ENCODE measurements at places on chromosomes 1 and 21.
A peak's percentile ranks its signal among the peaks of the same experiment; 100 is the strongest.

DNA sequence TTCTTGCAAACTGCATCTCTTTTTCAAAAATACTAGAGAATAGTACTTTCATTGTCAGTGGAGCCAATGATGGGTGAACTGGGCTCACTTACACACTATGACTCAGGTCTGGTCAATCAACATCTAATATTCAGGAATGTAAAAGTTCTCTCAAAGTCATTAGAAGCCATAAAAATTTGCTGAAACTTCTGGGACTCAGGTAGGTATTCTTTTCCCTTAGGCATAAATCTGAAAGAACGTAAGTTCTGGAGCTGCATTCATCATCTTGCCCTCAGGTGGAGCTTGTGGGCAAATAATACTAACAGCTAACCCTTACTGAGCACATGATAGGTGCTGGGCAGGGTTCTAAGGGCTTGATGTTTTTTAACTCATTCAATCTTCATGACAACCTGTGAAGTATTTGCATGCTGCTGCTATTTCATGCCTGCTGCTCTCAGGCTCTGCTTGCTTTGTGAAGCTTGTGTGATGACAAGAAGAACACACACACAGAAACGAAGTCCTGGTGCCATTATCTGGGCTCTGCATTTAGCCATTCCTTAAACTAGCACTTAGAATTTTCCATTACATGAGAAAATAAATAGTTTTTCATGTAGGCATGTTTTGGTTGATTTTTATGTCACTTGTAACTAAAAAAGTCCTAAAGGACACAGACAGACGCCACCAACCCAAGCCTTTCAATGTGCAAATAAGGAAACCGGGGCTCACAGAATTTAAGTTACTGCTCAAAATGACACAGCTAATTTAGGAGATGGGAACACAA lies 394.2 kb upstream of the LYPLAL1 start:
- H3K27me3 ChIP-seq: no peaks in the 10 kb centered on the region
- H3K36me3 ChIP-seq: no peaks in the 10 kb centered on the region
- DNase-seq: no peak
- no peaks in the 10 kb centered on the region for H3K4me1 ChIP-seq
- no peak overlapping the region for H3K4me3 ChIP-seq

DNA sequence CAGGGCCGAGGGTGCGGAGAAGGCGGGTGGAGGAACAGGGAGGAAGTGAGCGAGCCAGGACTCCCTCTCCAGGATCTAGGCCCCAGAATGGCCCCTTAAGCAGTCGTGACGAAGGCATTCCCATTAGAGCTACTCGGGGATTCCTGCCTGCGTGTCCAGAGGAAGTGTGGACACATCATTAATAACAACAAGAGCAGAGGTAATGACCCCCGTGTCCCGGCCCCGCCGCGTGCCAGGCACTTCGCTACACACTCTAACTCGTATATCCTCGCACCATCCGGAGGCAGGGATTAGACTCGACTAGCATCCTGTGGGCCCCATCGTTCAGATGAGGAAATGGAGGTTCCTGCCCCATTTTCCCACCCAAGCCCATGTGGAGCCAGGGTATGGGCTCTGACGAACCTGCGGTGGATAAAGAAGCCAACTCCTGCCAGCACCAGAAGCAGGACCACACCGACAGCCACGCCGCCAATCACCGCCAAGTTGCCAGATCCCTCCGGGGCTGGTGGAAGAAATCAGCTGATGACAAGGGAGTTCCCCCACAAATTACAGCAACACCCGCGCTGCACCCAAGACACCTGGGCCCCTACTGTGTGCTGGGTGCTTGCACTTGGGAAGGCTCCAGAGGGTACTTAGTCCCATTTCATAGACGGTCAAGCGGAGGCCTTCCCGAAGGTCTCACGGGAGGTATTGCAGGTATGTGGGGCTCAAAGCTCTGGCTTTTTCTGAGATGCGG lies 21.6 kb downstream of the EPHA2 start:
- DNase-seq: no peak
- H3K4me1 ChIP-seq: peaks cover 4% of the 10 kb centered on the region
- H3K36me3 ChIP-seq: peaks cover 49% of the 10 kb centered on the region
- no peak overlapping the region for H3K4me3 ChIP-seq
- no peaks in the 10 kb centered on the region for H3K27me3 ChIP-seq

DNA sequence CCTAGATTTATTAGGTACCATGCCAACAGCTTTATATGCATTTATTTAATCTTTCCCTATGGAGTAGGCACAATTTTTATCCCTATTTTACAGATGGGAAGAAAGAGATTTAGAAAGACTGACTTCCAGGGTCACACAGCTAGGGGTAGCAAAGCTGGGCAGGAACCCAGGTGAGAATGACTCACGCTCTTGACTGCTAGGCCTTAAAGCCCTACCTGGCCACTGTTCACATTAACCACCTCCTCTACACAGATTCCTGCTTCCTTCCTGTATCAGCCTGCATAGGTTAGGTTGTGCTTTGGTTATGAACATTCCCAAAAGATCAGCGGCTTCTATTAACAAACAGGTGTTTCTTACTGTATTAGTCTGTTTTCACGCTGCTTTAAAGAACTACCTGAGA lies 53.2 kb downstream of the DNAJC6 start:
- H3K4me3 ChIP-seq: no peak overlapping the region
- H3K27me3 ChIP-seq: no peaks in the 10 kb centered on the region
- H3K36me3 ChIP-seq: no peaks in the 10 kb centered on the region
- H3K27ac ChIP-seq: no peak overlapping the region
- no peaks in the 10 kb centered on the region for H3K4me1 ChIP-seq

GRCh38 chr1:64098846-64099582 lies 104.4 kb upstream of the UBE2U start:
- DNase-seq: no peak
- no peaks in the 10 kb centered on the region for H3K27me3 ChIP-seq
- no peak overlapping the region for H3K27ac ChIP-seq

DNA sequence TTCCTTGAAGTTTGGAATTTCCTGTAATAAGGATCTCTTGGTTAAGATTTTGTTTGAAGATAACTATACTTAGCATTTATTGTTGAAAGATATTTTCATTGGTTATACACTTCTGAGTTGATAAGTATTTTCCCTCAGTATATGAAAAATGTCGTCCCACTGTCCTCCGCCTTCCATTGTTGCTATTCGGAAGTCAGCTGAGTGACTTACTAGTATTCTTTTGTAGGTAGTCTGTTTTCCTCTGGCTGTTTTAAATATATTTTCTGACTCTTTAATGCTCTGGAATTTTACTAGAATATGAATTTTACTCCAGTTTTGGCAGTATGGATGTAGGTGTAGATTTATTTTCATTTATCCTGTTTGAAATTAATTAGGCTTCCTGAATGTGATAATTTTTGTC lies 498.7 kb upstream of the NFIA start:
- H3K4me3 ChIP-seq: no peak overlapping the region
- H3K36me3 ChIP-seq: no peaks in the 10 kb centered on the region
- DNase-seq: no peak
- no peaks in the 10 kb centered on the region for H3K27me3 ChIP-seq
- H3K27ac ChIP-seq: no peak overlapping the region
- H3K4me1 ChIP-seq: no peaks in the 10 kb centered on the region

GRCh38 chr1:199954699-199955098 lies 72.8 kb upstream of the NR5A2 start:
- H3K36me3 ChIP-seq: no peaks in the 10 kb centered on the region
- H3K4me1 ChIP-seq: no peaks in the 10 kb centered on the region
- H3K27ac ChIP-seq: no peak overlapping the region
- no peak overlapping the region for H3K4me3 ChIP-seq
- no peak for DNase-seq

DNA sequence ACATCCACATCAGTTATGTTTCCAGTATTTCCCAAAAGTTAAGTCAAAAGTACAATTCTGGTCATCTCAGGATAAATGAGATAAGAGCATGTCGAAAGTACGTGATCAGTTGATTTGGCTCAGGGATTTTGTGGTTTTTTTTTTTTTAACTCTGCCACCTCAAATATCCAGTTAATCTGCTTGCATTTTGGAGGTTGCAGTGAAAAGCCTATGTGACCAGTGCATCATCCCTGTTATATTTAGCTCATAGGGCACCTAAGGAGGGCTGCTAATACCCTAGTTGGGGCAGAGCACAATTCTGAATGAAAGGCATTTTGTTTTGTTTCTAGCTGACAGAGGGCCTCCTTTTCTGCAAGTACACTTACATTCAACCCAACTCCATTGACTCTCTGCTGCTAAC lies 31.7 kb upstream of the RGS16 start:
- no peak for DNase-seq
- H3K27me3 ChIP-seq: no peaks in the 10 kb centered on the region
- H3K36me3 ChIP-seq: no peaks in the 10 kb centered on the region
- H3K4me3 ChIP-seq: no peak overlapping the region
- no peak overlapping the region for H3K27ac ChIP-seq

GRCh38 chr1:59500950-59501742 lies 204.3 kb downstream of the FGGY start:
- H3K27ac ChIP-seq: no peak overlapping the region
- no peaks in the 10 kb centered on the region for H3K36me3 ChIP-seq
- no peak for DNase-seq
- H3K4me1 ChIP-seq: peaks cover 14% of the 10 kb centered on the region
- no peaks in the 10 kb centered on the region for H3K27me3 ChIP-seq
- no peak overlapping the region for H3K4me3 ChIP-seq

DNA sequence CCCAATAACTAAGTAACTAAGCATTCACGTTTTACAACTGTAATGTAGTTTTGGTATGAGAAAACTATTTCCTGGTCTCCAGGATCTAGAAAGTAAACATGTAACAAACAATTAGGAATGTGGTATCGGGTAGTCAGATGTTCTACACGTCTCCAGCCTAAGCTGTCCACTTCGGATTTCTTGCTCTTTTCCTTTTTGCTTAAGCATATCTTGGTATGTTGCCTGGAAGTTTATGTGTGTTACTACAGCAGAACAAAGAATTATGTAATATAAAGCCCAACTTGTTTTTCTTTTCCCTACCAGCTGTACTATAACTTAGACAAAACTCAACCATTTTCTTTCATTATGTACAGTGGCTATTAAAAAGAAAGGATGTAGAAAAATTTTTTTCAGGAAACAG lies 20.4 kb upstream of the WARS2 start:
- no peak for DNase-seq
- peaks cover 3% of the 10 kb centered on the region for H3K36me3 ChIP-seq
- H3K4me3 ChIP-seq: no peak overlapping the region
- H3K27me3 ChIP-seq: no peaks in the 10 kb centered on the region
- H3K27ac ChIP-seq: no peak overlapping the region

- no peak for DNase-seq
- H3K27me3 ChIP-seq: no peaks in the 10 kb centered on the region
- H3K36me3 ChIP-seq: no peaks in the 10 kb centered on the region
Measured at GRCh38 chr1:83794384-83794783, 204.5 kb downstream of the TTLL7 start.

- H3K27ac ChIP-seq: no peak overlapping the region
- no peaks in the 10 kb centered on the region for H3K27me3 ChIP-seq
- peaks cover 46% of the 10 kb centered on the region for H3K4me1 ChIP-seq
- no peaks in the 10 kb centered on the region for H3K36me3 ChIP-seq
- DNase-seq: no peak
- H3K4me3 ChIP-seq: no peak overlapping the region
Measured at GRCh38 chr1:185813401-185813979, 79.3 kb downstream of the HMCN1 start.

DNA sequence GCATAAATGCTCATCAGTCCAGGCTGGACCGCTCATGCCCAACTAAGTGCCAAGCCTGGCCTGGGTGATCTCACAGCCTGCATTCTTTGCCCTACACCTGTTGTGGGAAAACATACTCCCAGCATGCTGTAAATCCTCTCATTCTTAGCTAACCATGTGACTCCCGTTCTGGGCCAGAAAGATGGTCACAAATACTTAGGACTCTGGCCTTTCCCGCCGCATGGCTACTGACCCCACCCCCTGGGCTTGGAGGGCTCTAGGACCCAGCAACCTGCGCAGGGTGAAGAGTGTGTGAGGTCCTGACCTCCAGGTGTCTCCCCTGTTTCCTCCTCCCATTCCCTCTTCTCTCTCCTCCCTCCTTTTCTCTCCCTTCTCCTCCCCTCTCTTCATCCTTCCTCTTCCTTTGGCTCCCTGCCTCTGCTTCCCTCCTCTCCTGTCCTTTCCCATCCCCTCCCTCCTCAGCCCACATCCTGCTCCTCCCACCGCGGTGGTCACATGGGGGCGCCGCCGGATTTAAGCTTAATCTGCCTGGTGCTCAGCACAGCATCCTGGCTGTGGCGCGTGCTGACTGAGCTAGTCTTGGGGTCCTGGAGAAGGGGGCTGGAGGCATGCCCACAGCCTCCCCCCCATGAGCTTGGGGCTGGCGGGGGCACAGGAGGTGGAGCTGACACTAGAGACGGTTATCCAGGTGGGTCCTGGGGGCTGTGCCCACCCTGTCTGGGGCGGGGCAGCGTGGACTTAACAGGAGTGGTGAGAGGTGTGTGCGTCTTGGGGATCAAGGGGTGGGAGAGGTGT lies at the start of gene CROCC:
Gene CROCC, plus strand, starts transcription at position 541 of the 795 bp plus-strand sequence. Its CDS starts 88 bp downstream, at position 629.
- H3K27me3 ChIP-seq: no peaks in the 10 kb centered on the region
- H3K4me1 ChIP-seq: peaks cover 6% of the 10 kb centered on the region
- H3K27ac ChIP-seq: no peak within 1 kb of the TSS
- peak within 1 kb of the TSS; percentile 13 for H3K4me3 ChIP-seq
- DNase-seq: no peak
- no peaks in the 10 kb centered on the region for H3K36me3 ChIP-seq

GRCh38 chr1:151909167-151910149 lies at the start of gene THEM4:
TSS of gene THEM4 (minus strand) at chr1:151909511. CDS start at chr1:151909458, 53 bp downstream.
- peak within 1 kb of the TSS; percentile 87 for H3K27ac ChIP-seq
- H3K27me3 ChIP-seq: no peaks in the 10 kb centered on the region
- peaks cover 3% of the 10 kb centered on the region for H3K4me1 ChIP-seq
- peak within 1 kb of the TSS; percentile 72 for H3K4me3 ChIP-seq
- H3K36me3 ChIP-seq: no peaks in the 10 kb centered on the region
- DNase-seq: peak; percentile 95

DNA sequence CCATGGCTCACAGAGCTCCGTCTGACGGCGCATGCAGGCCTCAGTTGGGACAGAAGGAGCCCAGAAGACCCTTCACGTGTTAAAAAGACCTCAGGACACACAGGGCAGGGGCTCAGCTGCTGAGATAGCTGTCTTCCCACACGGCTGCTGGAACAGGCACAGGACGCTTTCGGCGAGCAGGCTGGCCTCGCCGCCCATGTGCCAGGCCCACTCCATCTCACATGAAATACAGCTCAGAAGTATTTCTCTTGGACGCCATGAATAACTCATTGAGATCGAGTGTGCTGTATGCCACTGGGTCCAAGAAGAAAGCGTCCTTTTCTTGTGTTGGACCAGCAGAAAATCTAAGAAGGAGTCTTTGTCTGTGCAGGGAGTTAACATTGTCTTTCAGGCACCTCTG lies 69.6 kb downstream of the SIM2 start:
- peaks cover 4% of the 10 kb centered on the region for H3K36me3 ChIP-seq
- no peak overlapping the region for H3K4me3 ChIP-seq
- DNase-seq: no peak
- H3K4me1 ChIP-seq: peaks cover 20% of the 10 kb centered on the region

GRCh38 chr1:41329662-41330587 lies 31.3 kb upstream of the FOXO6 start:
- H3K27ac ChIP-seq: no peak overlapping the region
- H3K36me3 ChIP-seq: no peaks in the 10 kb centered on the region
- no peak for DNase-seq
